ENCODE measurements at places on chromosomes 7 and 10. TPM values are rescaled to one million over a fixed set of nuclear protein-coding genes. Genes with fewer than 3 reads are reported as not detected.

DNA sequence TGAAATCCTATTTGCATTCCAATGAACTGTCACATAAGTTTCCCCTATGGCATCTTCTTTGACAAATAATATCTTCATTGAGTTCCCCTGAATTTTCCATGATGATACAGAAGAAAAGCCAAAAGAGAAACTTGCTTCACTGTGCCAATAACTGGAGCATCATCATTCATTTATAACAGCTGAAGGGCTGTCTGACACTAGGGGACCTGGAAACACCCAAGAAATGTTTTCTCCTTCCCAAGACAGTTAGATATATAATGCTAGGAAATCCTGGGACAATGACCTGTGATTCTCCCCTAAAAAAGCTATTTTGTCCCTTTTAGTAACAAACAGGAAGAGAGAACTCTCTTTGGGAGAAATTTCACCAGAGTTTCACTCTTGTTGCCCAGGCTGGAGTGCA is 133.6 kb downstream of the SEMA3C start:
- DNase-seq, result no peak

DNA sequence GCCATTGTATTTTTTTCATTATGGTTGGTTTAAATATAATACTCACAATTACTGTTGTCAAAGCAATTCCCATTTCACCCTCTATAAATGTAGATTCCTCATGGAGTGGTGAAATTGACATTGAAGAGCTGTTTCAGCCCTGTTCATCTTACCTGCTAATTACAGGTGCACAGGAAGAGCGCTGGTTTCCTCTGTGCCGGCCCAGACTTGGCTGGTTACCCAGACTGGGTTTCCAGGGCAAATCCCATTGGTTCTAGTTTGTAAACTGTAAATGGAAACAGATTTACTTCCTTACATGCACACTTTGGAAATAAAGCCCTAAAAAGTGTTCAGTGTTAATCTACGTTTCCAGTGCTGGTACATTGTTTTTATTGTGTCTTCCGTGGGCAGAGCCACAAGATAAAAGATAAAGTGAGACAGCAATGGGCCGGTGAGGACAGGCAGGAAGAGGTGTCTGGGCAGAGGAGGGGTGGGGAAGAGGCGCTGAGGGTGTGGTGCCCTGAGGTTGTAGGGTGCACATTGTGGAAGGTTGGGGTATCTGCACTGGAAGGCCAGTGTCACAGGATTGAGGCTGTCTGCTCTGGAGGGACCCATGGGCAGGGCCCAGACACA is 71.6 kb upstream of the ZPBP start:
- no peak for DNase-seq

- no peak for DNase-seq
Observed at GRCh38 chr10:11023009-11023953, 5.6 kb downstream of the CELF2 start.

DNA sequence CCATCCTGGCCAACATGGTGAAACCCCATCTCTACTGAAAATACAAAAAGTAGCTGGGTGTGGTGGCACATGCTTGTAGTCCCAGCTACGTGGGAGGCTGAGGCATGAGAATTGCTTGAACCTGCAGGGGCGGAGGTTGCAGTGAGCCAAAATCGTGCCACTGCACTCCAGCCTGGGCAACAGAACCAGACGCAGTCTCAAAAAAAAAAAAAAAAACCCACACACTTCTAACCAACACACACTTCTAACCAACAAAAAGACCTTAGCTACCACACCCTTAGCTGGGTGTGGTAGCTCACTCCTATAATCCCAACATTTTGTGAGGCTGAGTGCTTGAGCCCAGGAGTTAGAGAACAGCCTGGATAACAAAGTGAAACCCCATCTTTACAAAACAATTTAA is 33.9 kb upstream of the SPOCK2 start:
- no peak for DNase-seq

- DNase-seq, result no peak
Observed at GRCh38 chr10:10314626-10315025, 703.0 kb upstream of the CELF2 start.

DNA sequence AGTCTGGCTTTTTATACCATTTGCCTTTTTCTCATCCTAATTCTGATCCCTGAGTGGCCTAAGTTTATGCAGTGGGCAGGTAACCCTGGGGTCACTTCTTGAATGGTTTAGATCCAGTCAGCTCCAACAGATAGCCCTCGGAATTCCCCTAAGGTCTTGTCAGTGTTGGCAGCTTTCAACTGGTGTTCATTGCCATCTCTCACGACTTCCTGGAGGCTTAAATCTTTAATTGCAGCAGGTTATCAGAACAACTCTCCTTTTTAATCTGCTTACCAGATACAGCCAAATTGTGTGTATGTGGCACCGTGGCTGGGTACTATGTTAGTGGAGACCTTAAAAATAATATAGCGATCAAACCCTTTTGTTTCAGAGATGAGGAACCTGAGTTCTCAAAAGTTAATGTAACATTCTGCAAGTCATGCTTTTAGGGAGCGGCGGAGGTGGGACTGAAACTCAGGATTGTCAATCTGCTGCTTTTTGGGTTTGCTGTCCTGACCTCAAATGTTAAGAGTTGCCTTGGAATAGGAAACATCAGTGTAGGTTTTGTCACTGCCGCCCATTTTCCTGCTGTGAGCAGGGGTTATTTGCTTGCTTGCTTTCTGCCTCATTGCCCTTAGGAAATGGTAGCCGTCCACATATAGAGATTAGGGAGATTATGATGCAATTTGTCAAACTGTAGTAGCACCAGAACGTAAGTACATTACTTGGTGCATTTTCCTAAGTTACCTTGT is 818 bp downstream of the DLD start:
- no peak for DNase-seq

- DNase-seq, result no peak
Observed at GRCh38 chr10:114521255-114521654, 117.0 kb upstream of the AFAP1L2 start.

- DNase-seq, result no peak
Observed at GRCh38 chr10:28387140-28387539, 84.3 kb upstream of the MPP7 start.

GRCh38 chr10:43781480-43782361 is 133.0 kb upstream of the ZNF32 start:
- no peak for DNase-seq

GRCh38 chr7:19417231-19417630 is 272.0 kb upstream of the FERD3L start:
- no peak for DNase-seq

- DNase-seq, result no peak
Observed at GRCh38 chr10:101897633-101898032, 54.0 kb upstream of the KCNIP2 start.

DNA sequence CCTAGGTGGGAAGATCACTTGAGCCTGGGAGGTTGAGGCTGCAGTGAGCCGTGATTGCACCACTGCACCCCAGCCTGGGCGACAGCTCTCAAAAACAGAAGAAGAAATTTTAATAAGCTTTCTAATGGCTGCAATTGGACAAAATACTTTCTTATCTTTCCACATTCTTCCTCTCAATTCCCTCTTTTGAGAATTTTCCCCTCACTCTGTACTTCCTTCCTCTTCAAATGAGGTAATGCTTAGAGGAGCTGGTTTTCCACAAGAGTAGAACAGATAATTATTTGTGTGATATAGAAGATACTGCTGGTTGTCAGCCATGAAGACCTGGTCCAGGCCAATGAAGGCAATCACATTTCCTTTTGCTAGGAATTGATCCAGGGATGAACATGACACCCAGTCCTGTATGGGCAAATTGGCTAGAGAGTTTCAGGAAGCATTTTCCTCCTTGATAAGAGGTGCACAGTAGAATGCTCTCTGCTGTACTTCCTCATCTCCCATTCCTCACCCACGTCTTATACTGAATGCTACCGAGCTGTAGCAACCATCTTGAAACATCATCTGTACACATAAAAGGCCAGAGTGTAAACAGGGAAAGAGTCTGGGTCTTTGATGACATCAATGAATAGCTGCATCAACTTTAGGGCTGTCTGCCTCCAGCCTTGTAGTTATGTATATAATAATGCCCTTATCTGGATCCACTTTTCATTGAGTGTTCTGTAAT is 103.9 kb downstream of the CDK6 start:
- DNase-seq, result no peak

DNA sequence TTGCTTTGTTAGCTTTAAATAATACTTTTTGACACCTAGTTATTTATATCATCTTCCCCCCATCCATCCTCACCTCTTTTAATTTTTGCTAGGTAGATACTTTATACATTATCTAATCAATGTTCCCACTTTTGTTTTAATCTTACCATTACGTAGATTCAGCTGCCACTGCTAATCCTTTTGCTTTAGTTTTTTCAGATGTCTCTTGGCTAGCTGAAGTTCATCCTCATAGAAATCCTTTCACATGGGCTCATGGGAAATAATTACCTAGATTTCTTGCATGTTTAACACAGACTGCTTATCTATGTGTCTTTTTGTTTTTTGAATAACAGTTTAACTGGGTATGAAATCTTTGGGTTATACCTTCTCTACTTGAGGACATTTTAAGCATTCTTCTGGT is 60.1 kb downstream of the ZNRF2 start:
- no peak for DNase-seq

DNA sequence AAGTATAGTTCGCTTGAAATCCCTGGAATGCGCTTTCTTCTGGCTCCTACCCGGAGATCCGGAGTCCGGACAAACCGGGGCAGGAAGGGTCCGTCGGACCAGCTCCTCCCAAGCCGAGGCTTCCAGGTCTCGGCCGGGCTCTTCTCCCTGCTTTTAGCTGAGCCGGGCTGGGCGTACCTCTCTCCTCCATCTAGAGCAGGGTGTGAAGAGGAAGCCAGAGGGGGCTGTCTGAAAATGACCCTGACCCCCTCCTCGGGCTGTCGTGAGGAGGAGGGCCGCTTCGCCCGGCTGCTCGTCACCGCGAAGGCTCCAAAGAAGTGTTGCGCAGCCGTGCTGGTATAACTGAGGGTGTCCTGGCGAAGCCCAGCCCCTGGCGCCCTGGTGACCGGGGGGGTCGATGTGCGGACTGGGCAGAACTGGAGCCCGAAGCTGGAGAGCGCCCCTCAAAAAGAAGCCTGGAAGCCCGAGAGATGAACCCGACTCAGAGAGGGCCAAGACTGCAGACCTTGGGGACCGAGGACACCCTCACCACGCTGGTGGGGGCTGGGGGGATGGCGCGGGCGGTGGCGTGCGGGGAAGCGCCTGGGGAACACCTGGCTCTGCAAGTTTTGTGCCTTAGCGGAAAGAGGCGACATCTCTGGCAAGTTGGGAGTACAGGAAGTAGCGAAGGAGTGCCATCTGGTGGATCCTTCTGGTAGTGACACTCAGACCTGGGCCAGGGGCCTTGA is 5.7 kb downstream of the KAZALD1 start:
- no peak for DNase-seq

DNA sequence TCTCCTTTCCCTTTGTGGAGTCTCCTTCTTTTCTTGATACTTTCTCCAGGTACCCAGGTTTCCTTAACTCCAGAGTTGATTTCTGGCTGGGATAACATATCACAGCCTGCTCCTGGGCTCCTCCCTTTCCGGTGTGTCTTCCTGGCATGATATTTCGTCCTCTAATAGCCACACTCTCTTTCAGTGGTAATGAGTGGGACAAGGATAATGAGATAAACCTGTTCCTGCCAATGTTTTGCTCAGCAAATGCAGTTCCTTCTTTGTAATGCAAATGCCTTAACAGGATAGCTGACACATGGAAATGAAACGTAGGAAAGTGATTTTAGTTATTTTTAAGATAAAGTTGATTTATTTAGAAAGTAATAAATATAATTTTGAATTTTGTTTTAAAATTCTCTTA is 168.6 kb downstream of the NRP1 start:
- DNase-seq, result no peak

DNA sequence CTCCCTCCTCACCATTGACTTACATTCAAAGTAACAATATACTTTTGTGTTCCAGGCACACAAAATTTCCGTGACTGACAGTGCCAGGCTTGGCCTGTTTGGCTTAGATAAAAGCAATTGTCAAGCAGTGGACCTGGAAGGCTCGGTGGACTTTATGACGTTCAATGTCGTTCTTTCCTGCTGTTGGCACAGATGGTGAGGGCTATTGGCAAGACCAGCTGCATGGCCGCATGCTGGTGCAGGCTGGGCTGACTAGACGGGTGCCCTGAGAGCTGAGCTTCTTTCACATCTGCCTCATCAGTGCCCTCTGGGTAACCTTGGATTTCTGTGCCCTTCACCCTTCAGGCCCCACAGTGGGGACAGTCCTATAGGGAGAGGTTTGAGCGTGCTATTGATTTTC is 45.2 kb downstream of the WIPF3 start:
- DNase-seq, result no peak

DNA sequence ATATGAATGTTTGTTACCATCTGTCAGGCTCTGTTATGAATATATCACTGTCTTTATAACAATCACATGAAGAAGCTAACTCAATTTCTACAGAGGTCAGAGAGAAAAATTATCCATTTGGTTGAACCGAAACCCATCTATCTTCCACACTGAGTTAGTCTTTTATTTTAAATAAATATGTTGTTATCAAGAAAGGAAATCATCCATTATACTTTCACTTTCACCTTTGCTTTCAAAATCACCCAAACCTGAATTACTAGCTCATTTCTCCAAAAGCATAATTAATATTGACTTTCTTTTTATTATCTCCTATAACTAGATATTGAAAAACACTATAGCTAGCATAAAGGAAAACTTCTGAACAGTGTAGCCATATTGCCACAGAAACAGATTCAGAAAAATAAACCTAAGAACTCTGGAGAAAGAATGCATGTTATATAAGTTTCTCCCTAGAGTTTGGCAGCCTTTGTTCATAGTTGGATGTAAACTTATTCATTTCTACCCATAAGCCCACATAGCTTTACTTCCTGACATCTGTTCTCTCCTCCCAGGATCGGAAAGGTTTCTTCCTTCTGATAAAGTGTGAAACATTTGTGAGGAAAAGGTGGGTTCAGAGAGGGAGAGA is 66.0 kb downstream of the NPSR1 start:
- DNase-seq, result no peak

- DNase-seq, result no peak
Observed at GRCh38 chr10:30510184-30510931, 76.4 kb downstream of the MAP3K8 start.

DNA sequence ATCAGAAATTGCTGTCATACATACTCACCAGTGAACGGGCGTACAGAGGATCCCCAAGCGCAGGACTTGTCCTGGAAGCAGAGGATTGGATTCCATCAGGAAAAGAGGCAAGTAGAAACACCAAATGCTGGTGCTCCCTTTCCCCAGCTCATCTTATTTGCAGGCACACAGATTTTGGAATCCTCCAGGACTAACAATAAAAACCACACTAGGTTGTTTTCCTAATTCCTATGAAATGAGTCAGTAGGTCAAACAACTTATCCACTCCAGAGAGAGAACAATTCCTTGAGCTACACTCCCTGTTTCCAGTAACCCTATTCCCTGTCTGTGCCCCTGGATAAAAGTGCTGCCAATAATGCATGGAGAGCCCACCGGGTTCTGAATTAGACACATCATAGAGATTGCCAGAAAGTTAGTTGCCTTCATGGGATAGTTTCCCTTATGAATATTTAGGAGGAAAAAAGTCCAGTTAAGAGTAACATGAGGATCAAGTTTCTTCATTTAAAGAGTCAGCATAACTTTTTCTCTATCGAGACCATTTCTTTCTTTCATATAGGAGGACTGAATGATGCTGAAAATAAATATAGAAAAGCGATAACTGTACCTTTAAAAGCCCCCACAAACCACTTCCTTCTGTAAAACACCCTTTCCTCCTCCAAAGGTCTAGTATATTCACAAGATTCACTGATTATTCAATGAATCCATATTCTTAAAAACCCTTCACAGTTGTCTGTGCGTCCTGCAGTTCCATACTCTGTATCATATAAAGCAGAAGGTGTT is 178.3 kb upstream of the KLF14 start:
- DNase-seq, result no peak

Gene UCMA
- not detected for total RNA-seq

Gene ASB10
- total RNA-seq, result not detected

Gene EN2
- 0.07 TPM for total RNA-seq

Gene ASAH2B
- total RNA-seq, result 3.8 TPM

Gene OR6V1
- not detected for total RNA-seq

Gene AOAH
- 4.4 TPM for total RNA-seq
